ENCODE measurements at places on chromosomes 6 and 20. TPM values are rescaled to one million over a fixed set of nuclear protein-coding genes. Genes with fewer than 3 reads are reported as not detected.

GRCh38 chr6:7042654-7043545 lies 64.9 kb upstream of the RREB1 start:
- no peak for DNase-seq

OR2J3 gene
- not detected for total RNA-seq

DNA sequence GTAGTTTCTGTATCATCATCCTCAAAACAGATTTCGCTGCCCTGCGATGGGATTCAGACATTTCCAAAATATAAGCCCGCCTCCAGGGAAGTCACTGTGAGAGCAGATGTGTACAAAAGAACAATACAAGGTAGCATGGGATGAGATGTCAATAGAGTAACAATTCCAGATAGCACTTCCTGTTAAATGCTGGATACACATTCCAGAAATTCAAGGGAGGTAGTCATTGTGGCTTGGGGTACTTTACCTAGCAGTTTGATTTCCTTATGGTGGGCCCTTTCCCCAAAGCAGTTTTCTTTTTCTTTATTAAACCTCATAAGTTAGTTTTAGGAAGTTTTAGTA lies 2.5 kb downstream of the RNF217 start:
- no peak for DNase-seq

DNA sequence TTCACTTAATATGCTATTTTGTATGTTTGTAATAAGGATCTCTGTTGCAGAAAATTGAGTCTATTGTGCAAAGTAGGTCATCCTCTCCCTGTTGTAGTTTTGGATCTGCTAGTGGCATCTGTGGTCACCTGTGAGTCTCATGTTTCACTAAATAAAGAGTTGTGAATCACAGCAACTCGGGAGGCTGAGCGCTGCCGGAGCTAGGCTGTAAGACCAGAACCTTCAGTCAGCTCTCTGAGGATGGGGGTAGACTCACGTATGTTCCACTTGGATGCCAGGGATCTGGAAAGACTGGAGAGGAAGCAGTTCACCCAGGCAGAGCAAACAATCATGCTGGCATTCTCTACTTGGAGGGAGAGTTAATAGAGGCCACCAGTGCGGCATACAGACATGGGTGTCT lies 187.3 kb upstream of the FOXA2 start:
- no peak for DNase-seq
